ENCODE measurements at places on chromosomes 3 and 15. TPM values are rescaled to one million over a fixed set of nuclear protein-coding genes. Genes with fewer than 3 reads are reported as not detected.
A peak's percentile ranks its signal among the peaks of the same experiment; 100 is the strongest.

- no peak for DNase-seq
These were observed 135.4 kb upstream of the CBLB start for GRCh38 chr3:106004137-106004681.

- DNase-seq, result no peak
These were observed 1.9 kb downstream of the MORC1 start for GRCh38 chr3:109116031-109116430.

DNA sequence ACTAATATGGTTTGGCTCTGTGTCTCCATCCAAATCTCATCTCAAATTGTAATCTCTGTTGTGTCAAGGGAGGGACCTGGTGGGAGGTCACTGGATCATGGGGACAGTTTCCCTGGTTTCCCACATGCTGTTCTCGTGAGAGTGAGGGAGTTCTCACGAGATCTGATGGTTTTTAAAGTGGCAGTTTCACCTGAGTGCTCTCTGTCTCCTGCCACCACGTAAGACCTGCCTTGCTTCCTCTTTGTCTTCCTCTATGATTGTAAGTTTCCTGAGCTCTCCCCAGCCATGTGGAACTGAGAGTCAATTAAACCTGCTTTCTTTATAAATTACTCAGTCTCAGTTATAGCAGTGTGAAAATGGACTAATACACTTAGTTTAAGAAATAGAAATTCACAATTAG lies 228.9 kb downstream of the CD47 start:
- DNase-seq, result no peak

DNA sequence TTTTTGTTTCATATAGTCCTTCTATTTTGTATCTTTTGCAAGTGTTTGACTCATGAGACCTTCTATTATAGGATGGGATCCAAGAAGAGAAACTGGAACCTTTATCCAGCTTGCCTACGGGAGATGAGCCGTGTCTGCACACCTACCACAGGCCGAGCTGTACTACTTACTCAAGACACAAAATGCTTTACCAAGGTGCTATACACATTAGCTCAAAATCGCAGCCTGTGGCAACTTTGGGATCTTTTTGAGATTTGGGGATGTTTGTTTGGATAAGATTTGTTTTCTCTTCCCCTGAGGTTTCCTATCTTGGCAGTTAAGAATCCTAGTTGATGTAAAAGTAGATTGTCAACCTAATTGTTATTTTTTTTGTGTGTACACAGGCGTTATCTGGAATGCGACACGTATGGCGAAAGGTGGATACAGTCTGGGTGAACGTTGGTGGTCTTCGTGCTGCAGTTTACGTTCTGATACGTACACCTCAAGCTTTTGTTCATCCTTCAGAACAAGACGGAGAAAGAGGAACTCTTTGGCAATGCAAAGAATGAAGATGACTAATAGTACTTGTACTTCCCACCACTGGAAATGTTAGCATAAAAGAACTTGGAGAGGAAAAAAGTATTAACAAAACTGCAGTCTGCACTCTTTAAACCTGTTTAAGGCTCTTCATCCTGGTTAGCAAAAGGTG lies 13.1 kb upstream of the SETD5 start:
- no peak for DNase-seq

The ALPK3 gene
- 54.5 TPM for total RNA-seq

GRCh38 chr15:87477737-87478686 lies 778.5 kb downstream of the NTRK3 start:
- DNase-seq, result peak; percentile 82

The SLC22A14 gene
- total RNA-seq, result 0.58 TPM

The GASK1A gene
- 2.3 TPM for total RNA-seq

DNA sequence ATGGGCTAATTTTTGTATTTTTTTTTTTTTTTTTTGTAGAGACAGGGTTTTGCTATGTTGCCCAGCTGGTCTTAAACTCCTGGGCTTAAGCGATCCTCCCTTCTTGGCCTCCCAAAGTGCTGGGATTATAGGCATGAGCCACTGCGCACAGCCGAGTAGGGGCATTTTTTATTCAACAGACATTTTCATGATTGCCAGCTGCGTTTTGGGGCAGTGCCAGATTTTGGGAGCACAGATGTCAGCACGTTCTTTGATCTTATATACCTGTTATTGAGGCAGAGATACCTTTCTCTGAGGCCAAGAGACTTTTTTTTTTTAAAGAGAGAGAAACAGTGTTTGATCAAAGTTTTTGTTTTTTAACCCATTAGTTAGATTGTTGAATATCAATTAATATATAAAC lies 16.8 kb downstream of the NEO1 start:
- no peak for DNase-seq

All from kidney epithelial cell (primary cell).